Cortex of kidney (tissue), 1 donor: ENCODE measurements at places on chromosomes 11 and 22.

GRCh38 chr11:58647141-58647699 is 24.8 kb downstream of the CNTF start:
- no peak for DNase-seq

DNA sequence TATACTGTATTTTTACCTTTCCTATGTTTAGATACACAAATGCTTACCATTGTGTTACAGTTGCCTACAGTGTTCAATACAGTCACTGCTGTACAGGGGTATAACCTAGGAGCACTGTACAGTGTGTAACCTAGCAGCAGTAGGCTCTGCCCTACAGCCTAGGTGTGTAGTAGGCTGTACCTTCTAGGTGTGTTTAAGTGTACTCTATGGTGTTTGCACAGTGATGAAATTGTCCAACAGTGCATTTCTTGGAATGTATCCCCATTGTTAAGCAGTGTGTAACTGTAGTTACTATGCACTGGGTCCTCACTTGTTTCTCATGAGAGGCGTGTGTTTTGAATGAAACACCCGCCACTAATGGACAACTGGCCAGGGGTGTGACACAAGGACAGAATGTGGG is 269.0 kb downstream of the OPCML start:
- no peak for DNase-seq

DNA sequence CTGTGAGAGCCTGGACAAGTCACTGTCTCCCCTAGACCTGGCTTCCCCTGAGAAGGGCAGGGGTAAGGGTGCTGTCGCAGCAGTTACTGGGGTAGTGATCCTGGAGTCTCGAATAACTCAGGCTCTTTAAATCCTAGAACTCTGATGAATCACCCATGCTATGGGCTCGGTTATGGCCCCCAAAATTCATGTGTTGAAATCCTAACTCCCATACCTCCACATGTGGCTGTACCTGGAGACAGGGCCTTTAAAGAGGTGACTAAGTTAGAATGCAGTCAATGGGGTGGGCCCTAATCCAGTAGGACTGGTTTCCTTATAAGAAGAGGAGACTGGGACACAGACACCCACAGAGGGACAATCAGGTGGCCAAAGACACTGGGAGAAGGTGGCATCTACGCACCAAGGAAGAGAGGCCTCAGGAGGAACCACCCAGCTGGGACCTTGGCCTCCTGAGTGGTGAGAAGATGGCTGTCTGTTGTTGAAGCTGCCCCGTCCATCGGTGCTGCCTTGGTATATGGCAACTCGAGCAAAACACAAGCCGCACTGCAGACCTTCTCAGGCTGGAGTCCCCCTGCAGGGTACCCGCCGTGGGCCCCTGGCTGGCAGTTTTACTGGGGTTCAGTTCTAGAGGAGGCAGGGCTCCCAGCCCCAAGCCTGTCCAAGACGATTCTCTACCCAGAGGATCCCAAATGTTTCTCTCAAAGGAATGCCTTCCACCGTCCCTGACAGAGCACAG is 48.8 kb upstream of the SHISAL1 start:
- DNase-seq: no peak

DNA sequence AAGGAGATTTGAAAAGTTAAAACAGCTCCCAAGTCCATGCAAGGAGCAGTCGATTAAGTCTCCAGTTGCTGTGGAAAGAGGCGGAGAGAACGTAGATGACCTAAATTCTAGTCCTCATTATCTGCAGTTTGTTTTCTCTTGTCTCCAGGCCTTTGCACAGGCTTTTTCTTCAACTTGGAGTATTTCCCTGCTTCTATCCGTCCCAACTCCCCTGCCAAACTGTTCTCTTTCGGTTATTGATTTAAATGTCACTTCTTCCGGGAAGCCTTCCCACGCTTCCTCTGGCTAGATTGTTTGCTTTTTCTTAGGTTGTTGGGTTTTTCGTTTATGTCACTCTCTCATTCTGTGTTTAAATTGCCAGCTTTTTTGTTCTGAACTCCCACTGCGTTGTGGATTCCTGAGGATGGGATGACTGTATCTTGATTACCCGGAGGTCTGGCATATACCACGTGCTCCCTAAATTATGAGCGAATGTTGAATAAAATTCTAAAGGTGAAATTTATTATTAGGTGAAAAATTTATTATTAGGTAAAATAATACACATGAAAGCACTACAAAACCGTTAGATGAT is 463 bp downstream of the TMEM126B start:
- DNase-seq: no peak

- no peak for DNase-seq
These were observed 16.8 kb downstream of the EED start for GRCh38 chr11:86261328-86261727.

GRCh38 chr11:82873919-82874333 is 26.3 kb downstream of the PRCP start:
- DNase-seq: no peak

DNA sequence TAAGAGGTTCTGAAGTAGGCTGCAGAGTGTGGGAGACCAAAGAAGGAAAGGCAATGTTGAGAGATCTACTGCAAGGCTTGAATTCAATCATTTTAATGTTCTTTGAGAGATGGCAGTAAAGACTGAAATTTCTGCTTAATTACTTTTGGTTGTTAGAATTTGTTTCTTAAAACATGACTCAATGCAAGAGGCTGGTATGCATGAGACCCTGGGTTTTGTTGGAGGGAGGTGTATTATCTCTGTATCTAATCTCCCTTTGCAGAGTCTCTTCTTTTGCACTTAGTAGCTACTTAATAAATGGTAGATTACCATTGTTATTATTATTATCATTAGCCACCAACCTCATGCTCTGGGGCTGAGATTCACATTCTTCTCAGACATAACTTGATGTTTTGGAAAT is 87.4 kb upstream of the DRD2 start:
- DNase-seq: no peak

DNA sequence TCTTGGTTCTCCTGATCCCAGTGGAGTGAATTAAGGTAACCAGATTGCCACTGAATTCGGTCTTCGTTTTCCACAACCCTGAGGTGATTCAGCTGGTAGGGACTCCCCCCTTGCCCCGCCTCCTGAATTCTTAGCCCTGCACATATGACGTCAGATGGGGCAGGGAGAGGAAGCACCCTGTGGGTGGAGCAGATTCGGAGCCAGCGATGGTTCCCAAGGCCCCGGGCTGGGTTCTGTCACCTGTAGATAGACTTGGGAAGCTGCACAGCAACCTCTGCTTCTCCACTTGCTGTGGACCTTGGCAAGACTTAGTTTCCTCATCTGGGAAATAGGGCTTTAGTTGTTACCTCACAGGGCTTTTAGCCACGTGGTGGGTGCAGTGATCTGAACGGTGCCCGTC is 67.8 kb downstream of the CTTN start:
- DNase-seq: no peak

- DNase-seq: no peak
These were observed 22.0 kb downstream of the RHBDD3 start for GRCh38 chr22:29245626-29246385.

GRCh38 chr11:2453436-2453835 is 8.6 kb downstream of the KCNQ1 start:
- no peak for DNase-seq

- no peak for DNase-seq
These were observed 6.3 kb downstream of the BEST1 start for GRCh38 chr11:61956191-61957020.

DNA sequence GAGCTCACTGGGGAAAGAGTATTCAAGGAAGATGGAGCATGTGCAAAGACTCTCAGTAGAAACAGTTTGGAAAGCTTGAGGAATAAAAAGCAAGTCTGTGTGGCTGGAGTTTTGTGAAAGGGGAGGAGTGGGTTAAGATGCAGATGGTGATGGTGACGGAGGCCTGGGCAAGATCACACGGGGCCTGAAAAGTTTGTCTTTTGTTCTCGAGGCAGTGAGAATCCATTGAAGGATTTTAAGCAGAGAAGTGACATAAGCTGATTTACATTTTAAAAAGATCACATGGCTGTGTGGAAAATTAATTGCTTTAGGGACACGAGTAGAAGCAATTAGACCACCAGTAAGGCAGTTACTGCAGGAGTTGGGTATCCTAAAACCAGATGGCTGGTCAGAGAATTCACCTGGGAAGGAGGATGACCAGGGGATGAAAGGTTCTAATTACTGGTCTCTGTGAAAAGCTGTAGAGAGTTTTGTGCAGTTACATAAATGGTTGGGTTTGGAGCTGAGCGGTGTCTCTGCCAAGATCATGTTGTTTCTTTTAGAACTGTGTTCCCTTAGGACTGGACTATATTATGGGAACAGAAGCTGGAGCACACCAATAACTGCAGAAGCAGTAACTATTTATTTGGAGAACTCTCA is 7.1 kb downstream of the RRP8 start:
- no peak for DNase-seq

- DNase-seq: no peak
These were observed 1.1 kb upstream of the CD248 start for GRCh38 chr11:66317723-66318599.

- no peak for DNase-seq
These were observed 2.4 kb upstream of the WT1 start for GRCh38 chr11:32437495-32438345.

GRCh38 chr11:120271672-120272071 is 31.7 kb downstream of the POU2F3 start:
- no peak for DNase-seq

- no peak for DNase-seq
These were observed 137.7 kb downstream of the WT1 start for GRCh38 chr11:32297611-32298011.

- DNase-seq: no peak
These were observed 19.0 kb downstream of the MCAM start for GRCh38 chr11:119297938-119298337.

GRCh38 chr11:85096939-85097338 is 530.2 kb downstream of the DLG2 start:
- no peak for DNase-seq

GRCh38 chr11:125175896-125176575 is 11.5 kb downstream of the PKNOX2 start:
- DNase-seq: no peak

GRCh38 chr11:34595960-34596644 is 24.8 kb upstream of the EHF start:
- DNase-seq: no peak

GRCh38 chr11:77086521-77087472 is 15.8 kb upstream of the OMP start:
- no peak for DNase-seq

GRCh38 chr22:46459347-46460065 is 77.9 kb downstream of the CELSR1 start:
- DNase-seq: no peak

GRCh38 chr11:71962428-71963038 is 33.7 kb downstream of the RNF121 start:
- no peak for DNase-seq

DNA sequence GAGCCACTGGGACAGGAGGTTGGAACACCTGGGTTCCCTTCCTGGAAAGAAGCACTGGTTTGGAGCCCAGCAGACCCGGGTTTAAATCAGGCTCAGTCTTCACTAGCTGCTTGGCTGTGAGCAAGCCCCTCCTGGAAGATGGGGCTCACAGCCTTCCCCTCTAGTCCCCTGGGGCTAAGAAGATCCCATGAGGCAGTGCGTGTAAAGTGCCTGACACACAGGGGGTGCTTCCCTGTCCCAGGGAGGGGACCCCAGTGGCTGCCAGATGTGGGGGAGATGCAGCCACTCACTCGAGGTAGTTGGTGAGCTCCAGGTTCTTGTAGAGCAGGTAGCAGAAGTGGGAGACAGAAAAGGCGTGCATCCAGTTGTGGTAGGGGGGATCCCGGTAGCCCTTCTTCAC is 93.2 kb downstream of the PDE2A start:
- DNase-seq: no peak

DNA sequence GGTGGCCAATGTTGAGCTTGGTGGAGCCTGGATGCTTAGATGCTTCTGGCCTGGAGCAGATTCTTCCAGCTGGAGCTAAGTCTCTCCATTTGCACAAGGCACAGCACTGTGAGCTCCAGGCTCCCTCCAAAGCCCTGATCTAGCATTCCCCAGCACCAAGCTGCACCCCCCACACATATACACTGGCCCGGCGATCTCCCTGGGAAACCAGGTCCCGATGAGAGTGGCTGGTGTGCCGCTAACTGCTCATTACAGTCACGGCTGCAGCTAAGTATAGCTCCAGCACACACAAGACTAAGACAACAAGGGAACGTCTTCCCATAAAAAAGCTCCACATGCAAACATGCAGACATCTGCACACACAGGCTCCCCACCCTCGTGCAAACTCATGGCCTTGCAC is 17.6 kb downstream of the KCNC1 start:
- DNase-seq: no peak

DNA sequence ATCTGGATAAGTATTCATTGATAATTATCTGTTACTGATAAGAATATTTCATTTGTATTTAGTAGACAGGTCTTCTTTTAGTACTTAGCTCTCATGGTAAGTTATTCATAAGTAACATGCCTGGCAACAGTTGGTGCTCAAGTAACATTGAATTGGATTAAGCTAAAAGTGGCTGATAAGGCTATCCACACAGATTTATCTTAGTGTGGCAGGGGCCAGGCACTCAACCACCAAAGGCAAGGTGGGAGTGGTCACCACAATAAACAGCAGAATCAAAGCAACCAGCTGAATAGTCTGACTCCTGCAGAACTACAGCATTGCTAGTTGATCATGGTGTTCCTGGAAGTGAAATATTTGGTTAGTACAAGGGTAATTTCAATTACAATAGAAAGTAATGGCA is 33.0 kb upstream of the NARS2 start:
- DNase-seq: no peak

- no peak for DNase-seq
These were observed 45.8 kb downstream of the C11orf96 start for GRCh38 chr11:43988040-43988817.

DNA sequence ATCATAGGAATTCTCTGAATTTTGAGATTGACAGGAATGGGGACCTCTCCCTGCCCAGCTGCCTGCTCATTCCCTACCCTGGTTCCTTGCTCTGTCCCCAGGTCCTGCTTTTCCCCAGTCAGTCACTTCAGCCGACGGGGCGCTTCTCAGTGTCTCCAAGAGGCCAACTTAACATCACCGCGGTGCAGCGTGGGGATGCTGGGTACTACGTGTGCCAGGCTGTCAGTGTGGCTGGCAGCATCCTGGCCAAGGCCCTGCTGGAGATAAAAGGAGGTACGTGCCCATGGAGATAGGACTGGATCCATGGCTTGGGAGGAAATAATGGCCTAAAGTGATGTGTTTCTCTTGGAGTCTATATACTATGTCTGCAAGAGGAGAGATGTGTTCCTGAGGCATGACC is 7.0 kb downstream of the ROBO3 start:
- no peak for DNase-seq

GRCh38 chr11:76334826-76335389 is 46.0 kb downstream of the THAP12 start:
- DNase-seq: no peak

GRCh38 chr11:110295086-110295485 is 1.3 kb downstream of the RDX start:
- DNase-seq: no peak
